ENCODE measurements at places on chromosomes 2 and 18.

DNA sequence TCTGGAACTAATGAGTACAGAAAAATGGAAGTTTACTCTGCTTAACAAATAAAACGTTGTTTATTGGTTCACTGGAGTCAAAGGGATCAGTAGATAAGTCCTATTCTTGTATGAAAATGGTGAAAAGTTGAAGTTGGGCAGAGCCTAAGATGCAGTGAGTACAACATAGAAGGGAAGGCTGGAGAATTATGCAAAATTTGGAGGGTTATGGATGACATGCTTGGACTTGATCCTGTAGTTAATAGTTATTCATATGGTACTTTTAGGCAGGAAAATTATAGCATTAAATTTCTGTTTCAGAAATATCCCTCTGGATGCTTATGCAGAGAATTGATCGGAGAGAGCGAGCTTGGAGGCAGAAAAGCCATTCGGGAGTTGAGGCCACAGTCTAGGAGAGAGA is 167.6 kb downstream of the KCNS3 start:
- DNase-seq: no peak

GRCh38 chr2:53519918-53520841 is 247.4 kb upstream of the CHAC2 start:
- DNase-seq: no peak

GRCh38 chr2:65351234-65351947 is 81.0 kb downstream of the SPRED2 start:
- DNase-seq: no peak

- DNase-seq: no peak
Observed at GRCh38 chr2:1306014-1306686, 107.1 kb upstream of the TPO start.

DNA sequence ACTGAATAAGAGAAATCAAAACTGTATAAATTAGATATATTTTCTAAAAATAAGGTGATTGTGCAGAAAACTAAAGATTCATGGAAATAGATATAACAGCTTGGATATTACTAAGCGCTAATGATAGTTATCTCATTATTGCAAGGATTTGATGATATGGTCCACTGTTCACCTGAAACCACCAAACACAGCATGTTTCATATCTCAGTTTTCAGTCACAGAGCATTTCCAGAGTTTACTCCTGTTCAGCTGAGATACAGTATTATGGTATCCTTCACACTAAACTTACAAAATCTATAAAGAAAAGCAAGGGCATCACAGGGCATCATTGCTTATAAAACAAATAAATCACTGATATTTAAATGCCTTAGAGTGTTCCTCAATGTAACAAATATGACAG is 591.6 kb downstream of the ERBB4 start:
- no peak for DNase-seq

DNA sequence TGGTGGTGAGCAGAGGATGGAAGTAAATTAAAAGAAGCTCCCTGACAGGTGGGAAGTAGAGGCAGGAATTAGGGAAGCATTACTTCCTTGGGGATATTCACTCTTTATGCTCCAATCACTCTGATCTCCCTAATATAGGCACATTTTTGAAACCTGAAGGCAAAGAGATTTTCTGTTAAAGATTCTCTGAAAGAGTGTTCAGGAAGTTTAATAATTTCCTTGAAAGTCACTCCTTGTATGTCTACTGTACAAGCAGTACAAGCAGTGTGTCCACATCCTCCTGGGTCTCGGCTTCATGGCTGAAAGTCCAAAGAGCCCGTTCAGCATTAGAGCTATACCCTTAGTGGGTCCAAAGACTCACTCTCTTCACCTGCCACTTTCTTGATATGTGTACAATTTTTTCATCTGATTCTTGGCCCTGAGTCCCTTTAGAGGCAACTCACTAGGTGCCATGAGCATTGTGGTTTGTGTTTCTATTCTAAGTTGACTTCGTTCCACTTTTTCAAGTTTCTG is 60.2 kb downstream of the AAK1 start:
- no peak for DNase-seq

- DNase-seq: no peak
Observed at GRCh38 chr2:31956312-31956711, 54.5 kb downstream of the MEMO1 start.

GRCh38 chr2:174593574-174594203 is 3.9 kb downstream of the WIPF1 start:
- peak; percentile 66 for DNase-seq
